ENCODE measurements at places on chromosomes 1 and 21.

- no peak for DNase-seq
These were observed 81.1 kb upstream of the PGBD5 start for GRCh38 chr1:230507236-230507635.

- DNase-seq: no peak
These were observed 91.9 kb downstream of the PCBP3 start for GRCh38 chr21:45735259-45736000.

DNA sequence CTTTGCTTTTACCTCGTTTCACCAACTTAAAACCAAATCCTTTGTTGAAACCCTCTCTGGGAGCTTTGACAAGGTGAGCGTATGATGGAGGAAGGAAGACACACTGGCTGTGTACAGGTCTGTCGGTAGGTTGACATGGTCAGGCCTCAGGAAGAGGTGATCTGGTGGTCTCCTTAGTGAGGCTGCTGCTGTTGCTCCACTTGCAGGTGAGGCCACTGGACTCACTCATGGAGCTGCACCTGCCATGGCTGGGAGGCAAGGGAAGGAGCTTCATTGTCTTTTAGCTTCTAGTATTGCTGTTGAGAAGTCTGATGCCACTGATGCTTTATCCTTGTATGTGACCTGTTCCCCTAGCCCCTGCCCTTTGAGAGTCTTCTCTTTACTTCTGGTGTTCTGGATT lies 35.7 kb downstream of the TENT5C start:
- no peak for DNase-seq

- no peak for DNase-seq
These were observed 42.4 kb downstream of the GFI1 start for GRCh38 chr1:92444351-92444750.

DNA sequence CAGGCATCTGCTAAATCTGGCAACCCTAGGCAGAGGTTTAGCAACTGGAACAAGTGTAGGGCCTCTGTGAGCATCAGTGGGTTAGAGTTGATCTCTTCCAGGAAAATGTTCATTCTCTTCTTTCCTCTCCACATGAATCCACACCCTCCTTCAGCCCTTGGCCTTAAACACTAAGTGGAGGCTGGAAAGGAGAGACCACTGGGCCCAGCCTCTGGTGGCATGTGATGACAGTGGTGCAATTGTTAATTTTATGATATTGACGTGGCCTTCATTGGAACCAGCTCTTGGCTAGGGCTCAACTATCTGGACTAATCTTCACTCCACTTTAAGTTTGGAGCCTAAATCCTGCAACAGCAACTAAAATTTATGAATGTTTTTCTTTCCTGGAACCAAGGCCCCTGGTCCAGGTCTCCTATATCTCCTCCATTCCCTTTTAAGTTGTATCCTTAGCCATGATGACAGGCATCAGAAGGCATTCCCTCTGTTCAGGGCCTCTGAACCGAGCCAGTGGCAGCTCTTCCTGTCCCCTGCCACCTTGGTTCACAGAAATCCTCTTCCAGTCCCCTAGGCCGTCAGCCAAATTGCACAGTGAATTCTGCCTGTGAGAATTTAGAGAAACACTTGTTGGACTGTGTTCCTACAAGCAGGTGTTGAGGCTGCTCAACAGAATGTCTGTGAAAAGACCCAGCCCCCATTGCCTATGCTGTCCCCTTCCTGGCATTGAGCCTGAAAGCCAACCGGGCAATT lies 132.2 kb downstream of the PSMG1 start:
- no peak for DNase-seq

DNA sequence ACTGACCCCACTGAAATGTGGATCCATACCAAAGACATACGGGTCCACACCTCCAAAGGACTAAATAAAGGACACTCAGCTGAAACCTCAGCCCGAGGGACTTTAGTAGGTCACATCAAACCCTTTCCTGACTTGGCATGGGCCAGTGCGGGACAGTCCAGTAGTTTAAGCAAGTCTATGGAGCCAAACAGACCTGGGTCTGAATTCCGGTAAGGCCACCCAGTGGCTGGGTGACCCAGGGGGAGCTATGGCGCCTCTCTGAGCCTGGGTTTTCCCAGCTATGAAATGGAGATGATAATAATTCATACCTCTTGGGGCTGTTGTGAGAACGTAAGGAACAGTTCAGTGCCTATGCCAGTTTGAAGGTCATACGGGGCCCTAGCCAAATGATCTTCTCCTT lies 36.2 kb upstream of the ZBTB40 start:
- no peak for DNase-seq
